ENCODE measurements at places on chromosomes 1 and 21.
A peak's percentile ranks its signal among the peaks of the same experiment; 100 is the strongest.

GRCh38 chr1:41158147-41158875, 83.8 kb downstream of the SCMH1 start:
- peak; percentile 60 for DNase-seq

- no peak for DNase-seq
These were observed 2.5 kb downstream of the NFASC start for GRCh38 chr1:204873176-204873575.

- no peak for DNase-seq
These were observed 121.3 kb downstream of the PCBP3 start for GRCh38 chr21:45764792-45765191.

- DNase-seq, result no peak
These were observed 26.9 kb downstream of the TOMM20 start for GRCh38 chr1:235101558-235102258.

GRCh38 chr1:67767103-67767782, 66.0 kb downstream of the GNG12 start:
- no peak for DNase-seq

DNA sequence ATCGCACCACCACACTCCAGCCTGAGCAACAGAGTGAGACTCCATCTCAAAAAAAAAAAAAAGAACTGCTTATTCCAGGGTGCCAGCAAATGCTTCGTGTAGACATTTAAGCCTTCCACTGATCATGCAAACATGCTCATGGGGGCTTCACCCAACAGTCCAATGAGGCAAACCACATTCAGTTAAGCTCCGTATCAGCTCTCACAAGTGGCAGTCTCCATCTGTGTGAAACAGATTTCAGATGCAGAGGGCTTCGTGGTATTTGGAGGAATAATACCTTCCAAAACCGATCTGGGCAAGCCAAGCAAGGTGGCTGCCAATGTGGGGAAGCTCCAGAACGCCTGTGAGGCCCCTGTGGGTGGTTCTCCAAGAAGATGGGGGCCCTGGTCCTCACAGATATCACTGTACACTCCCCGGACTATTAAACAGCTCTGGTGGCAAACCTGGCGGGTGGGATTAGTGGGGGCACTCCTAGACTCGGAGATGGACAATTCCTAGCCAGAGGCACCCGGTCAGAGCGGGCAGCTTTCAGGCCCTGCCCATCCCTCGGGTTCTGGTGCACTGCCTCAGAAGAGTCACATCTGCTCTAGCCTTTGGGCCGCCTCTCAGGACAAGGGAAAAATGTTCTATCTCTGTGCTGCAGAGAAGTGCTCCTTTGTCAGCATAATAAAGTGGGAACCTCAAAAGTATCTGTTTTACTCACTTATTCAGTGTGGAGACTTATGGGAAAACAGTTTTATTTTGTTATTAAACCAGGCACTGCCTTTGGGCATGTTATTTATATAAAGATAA, 10.2 kb downstream of the CREG1 start:
- DNase-seq, result peak; percentile 75
